Activated T-helper 1 cell treated with anti-CD3 and anti-CD28 coated beads, Interleukin-2, amount 50 U/mL, for 16 hours (primary cell): ENCODE measurements at places on chromosomes 13 and 19.

DNA sequence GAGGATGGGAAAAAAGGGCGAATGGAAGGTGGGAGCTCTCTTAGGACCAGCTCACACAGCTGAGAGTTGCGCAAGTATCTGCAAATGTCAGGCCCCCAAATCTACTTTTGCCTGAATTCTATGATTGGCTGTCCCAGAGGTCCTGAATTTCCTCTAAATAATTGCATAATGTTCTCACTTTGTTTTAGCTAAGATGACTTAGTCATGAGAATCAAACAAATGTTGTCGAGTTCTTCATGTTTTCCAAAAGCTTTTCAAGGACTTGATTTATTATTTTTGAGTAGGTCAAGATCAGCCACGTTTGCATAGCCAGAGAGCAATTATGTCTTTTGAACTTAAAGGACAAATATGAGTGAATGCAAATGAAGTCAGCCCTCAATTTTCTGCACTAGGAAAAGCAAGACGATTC, 246.6 kb upstream of the MAB21L1 start:
- DNase-seq, result no peak

DNA sequence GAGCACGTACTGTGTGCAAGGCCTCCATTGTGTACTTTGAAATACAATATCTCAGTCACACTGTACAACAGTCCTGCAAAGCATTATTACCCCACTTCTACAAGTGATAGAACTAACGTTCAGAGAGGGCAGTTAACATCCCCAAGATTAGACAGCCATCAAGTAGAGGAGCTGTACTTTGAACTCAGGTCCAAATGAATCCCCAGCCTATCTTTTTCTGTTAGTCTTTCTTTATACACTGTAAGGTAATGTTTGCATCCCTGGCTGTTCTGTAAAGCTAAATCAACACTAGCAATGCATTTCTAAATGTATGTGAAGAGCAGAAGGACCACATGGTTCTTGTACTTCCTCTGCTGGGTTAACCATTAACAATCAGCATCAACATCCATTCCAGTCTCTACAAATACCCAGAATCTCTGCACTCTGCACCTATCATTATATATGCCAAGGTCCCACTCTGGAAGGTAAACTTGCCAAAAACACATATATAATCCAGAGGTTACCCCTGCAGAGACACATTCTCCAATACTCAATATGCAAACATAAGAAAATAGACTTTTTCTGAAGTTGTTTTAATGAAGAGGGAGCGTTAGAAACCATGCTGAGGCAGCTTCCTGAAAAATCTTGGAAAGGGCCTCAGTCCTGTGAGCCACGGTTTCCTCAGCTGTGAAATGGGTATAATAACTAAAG, 182.3 kb downstream of the MZT1 start:
- DNase-seq, result no peak

DNA sequence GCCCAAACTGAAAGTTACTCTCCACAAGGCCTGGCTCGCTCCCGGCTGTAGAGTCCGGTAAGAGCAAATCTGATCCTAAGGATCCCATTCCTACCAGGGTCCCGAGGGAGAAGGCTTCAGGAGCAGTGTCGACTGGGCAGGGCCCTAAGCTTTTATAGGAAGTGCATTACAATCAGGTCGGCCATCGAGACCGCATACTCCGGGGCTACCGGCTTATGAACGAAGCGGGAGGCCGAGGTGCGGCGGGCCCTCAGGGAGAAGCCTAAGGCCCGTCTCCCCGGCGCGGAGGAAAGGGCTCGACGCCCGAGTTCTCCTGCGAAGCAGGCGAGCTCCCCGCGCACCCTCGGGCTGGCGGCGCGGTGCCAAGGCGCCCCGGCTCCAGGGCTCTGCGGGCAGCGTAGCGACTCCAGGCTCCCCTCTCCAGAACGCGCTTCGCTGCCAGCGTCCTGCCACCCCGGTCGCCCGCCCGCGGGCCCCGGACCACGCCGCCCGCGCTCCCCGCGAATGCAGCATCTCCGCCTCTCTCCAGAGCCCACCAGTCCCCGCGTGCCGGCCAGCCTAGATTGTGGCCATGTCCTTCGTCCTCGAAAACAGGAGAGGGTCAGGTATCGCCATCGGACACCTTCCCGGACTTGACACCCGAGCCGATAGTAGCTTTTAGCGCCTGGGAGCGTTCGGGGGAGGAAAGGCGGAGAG, 1.4 kb downstream of the EFNB2 start:
- DNase-seq, result no peak

GRCh38 chr13:70864731-70865130, 756.5 kb upstream of the KLHL1 start:
- no peak for DNase-seq

GRCh38 chr13:48403913-48404312, 9.0 kb downstream of the LPAR6 start:
- DNase-seq, result no peak

- DNase-seq, result no peak
These were observed 30.7 kb upstream of the WDFY2 start for GRCh38 chr13:51553531-51553930.

DNA sequence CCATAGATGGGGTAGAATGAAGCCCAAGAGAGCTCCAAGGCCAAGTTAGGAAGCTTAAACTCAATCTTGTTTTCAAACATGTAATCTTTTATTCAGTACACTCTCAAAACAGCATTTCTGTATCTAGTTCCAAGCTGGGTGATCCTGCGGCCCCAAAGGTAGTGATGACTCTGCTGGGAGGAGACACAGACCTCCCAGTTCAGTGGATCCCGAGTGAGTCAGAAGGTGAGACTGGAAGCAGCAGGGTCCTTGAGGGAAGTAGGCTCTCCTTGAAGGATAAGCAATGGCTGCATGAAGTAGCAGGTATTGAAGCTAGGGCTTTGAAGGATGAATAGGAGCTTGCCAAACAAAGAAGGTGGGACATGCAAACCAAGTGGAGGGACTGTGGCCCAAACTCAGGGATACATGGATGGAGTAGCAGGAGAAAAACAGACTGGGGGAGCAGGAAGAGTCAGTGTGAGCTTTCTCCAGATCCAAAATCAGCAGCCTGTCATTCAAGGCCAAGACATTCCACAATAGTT, 9.6 kb downstream of the TINCR start:
- no peak for DNase-seq

DNA sequence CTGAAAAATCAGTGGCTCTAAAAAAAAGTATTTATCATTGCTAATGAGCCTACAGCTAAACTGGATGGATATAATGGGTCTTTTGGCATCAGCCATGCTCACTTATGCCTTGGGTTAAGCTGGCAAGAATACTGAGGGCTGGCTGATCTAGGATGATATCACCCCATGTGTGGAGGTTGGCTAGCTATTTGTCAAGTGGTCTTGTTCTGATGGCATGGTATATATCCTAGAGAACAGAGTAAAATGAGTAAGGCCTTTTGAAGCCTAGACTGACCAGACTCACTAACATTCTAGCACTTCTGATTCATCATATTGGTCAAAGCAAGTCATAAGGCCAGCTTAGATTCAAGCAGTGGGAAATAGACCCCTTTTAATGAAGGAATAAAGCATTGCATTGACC, 383.0 kb downstream of the SLITRK1 start:
- no peak for DNase-seq

GRCh38 chr19:10356431-10356830, 17.0 kb upstream of the ICAM3 start:
- no peak for DNase-seq

DNA sequence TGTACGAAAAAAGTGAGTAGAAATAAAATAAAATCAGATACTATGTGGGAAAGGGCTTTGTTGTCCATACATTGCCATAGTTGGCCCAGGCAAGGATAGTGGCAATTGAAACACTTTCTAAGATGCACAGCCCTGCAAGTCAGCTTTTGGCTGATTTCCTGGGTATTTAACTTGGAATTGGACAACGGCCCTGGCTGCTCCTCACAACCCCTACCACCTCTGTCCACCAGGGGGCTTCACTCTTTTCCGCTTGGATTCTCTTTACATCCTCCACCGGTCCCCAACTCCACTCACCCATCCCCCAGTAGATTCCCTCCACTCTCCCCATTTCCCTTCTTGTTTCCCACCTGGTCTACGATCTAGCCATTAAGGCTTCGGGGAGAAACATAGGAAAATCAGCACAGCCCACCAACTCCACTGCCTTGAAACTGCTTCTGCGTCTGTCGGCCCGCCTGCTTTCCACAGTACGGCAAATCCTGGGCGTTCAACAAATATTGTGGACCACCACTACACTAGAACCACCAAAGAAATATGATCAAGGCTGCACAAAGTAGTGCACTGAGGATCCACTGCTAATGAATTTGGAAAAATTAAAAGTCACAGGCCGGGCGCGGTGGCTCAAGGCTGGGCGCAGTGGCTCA, 48.6 kb upstream of the GTF3A start:
- DNase-seq, result peak; percentile 16

DNA sequence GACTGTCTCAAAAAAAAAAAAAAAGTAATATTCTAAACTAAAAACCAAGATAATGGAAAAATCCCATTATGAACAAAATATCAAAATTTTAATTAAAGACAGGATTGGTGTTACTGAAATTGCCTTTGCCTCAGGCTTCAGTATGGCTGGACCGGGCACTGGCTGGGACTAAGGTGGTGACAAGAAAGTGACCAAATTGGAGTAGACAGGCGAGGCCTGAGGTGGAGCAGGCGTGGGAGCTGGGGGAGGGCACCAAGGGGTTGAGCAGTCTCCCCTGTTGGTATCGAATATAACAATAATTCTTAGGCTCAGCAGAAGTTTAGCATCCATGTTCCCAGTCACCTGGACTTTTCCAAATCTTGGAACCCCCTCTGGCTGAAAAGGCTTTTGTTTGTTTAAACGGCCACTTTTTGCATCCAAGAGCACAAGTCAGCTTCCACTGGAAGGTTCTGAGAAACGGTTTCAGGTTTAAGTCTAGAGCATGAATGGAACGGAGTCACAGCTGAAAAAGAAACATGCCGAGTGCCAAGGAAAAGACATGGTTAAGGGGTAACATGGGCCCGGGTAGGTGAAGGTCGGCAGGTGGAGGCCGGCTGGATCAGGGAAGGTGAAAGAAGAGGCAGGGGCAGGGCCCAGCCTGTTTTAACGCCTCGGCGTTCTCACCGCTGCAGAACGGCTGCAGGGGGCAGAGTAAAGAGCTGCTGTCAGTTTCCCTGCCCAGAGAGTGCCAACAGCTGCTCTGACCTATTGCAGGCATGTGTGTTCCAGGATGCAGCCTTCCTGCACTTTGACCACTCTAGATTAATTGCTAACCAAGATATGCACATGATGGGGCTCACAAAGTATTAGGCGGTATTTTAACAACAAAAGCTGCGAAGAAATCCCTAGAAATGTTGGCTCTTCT, 104.4 kb downstream of the TM9SF2 start:
- peak; percentile 23 for DNase-seq

- peak; percentile 55 for DNase-seq
These were observed 9.5 kb downstream of the GPX4 start for GRCh38 chr19:1113030-1113985.

DNA sequence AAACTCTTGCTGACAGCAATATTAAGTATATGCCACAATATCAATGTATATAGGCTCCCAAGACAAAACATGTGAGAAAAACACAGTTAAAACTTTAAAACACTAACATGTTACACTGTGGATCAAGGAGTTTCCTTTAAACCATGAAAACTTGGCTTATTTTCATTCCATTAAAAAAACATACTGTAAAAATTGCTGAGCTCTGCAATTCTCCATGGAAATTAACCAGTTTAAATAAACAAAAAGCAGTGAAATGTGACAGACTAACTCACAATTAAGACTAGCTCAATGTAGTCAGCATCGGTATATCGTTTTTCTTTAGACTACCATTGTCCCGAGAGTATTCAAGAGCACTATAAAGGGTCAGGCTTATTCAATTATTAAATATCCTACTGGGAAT, 930.5 kb upstream of the SLITRK1 start:
- no peak for DNase-seq

GRCh38 chr13:20394169-20394501, 131.5 kb downstream of the CRYL1 start:
- no peak for DNase-seq

DNA sequence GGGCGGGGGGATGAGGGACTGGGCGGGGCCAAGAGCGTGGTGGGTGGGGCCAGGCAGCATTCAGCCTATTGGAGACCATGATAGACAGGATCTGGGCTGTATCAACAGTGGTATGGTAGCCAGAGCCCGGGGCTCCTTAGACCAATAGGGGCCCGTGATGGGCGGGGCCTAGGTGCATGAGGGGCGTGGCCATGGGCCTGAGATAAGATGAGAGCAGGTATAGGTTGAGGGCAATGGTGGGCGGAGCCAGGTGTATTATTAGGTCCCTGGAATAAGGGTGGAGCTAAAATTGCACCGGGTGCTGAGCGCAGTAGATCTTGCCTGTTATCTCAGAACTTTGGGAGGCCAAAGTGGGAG, 5.3 kb downstream of the ABCA7 start:
- no peak for DNase-seq
